Fibroblast of skin of back (primary cell): ENCODE measurements at places on chromosomes 2 and 18.

DNA sequence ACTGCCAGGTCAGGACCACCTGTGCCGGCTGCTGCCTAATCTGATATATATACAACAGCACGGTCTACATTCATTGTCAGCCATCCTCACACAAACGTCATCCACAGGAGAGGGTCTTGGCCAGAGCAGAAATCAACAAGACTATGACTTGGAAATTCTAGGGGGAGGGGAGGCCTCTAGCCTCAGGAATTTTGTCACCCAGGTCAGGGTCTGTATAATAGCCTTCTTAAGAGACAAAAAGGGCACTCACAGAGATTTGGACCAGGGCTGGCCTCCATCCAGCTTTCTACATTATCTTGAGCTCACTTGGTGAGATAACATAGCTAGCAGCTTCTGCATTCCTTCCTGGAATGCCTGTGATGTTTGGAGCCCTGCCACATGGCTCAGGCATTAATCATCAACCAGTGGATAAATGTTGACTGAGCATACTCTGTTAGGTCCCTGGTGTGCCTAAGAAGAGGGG is 50.4 kb upstream of the CTIF start:
- DNase-seq = peak; percentile 98

DNA sequence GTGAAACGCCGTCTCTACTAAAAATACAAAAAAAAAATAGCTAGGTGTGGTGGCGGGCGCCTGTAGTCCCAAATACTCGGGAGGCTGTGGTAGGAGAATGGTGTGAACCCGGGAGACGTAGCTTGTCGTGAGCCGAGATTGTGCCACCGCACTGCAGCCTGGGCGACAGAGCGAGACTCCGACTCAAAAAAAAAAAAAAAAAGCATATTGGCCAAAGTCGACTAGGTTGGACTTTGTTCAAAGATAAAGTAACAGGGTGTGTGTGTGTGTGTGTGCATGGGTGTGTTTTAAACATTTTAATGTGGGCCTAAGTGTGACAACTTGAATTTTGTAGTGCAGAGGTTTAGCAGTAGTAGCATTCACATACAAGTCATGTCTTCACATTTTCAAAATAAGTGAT is 11.7 kb downstream of the GEMIN6 start:
- DNase-seq = no peak

DNA sequence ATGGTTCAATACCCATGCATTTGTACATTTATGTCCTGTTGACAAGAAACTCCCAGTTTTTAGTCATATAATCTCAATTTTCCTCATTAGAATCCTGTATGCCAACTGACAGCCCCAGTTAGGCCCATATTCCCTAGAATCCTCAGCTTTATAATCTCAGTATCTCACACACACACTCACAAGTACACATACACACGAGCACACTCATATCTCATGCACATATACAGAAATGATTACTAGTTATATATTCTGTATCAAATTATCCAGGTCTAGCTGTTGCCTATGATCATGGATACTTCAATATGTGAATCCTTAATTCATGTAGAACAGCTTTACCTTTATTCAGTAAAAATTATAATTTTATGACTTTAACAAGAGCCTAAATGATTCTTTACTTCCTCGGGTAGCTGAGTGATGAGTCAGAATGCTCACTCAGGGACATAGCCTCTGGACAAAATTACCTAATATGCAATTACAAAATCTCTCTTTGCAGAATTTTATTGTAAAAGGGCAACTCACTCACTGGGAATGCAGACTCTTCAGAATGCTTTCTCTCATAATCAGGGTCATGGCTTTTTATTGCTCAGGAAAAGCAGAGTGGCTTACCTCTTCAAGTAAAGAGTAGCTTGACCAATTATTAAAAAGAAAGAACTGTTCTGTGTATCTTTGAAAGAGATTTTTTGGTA is 193.6 kb upstream of the PIK3C3 start:
- peak; percentile 83 for DNase-seq

DNA sequence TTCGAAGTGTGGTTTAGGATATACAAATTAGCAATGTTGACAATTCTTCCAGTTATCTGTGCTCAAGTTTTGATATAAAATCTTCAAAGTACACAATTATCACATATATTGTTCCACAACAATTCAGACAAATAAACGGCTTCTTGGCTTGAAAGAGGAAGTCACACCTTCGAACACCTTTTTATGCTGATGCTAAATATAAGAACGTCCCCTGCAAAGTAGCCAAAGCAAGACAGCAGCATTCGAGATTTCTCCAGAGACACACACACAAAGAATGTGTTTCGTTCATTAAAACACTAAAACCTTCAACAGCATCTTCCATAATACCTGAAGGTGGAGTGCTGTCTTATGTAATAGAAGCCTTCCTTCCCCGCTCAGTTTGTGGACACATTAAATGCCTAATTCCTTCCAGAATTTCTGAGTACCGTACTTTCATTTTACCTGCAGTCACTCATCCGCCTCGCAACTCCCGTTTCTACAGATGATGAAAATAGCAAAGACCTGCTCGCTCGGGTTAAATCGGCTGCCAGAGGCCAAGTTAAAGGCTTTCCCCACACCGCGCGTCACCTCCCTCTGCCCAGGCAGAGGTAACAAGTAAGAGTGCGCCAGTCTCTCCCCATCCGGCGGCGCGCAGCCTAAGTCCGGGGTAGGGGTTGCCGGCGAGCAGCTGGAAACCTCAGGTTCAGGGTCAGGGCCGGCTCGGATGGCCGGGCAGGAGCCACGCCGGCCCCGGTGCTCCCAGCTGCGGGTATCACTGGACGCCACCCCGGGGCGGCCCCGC is 847 bp downstream of the SERPINE2 start:
- peak; percentile 44 for DNase-seq

DNA sequence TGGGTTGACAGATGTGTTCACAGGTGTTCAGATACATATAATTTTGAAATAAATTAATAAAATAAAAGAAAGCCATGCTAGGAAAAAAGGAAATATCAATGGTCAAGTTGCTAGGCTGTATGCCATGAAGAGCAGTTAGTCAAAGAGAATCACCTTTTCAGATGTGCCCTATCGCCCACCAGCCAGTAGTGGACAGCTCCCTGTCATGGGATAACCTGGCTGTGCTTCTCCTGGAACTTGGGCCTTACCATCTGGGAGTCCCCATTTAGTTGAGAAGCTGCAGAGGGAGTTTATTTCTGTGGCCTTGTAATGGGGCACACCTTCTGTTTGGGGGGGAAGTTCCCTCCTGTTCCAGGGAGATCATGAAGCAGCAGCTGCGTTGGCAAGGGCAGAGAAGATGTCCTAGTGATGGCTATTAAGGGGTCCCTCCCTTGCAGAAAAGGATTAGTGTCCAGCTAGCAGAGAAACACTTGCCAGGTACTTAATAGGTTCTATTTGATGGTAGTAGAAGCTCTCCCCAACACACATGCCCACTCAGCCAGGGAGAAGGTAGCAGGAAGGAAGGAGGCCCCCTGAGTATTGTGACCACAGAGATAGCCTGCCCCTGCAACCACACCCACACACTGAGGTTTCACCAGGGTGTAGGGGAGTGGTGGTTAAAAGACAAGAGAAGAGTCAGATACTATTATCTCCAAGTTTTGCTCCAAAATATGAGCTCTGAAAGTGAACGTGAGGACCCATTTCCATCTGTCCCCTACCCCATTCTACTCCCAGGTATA is 117.7 kb downstream of the B3GNT2 start:
- DNase-seq = no peak

DNA sequence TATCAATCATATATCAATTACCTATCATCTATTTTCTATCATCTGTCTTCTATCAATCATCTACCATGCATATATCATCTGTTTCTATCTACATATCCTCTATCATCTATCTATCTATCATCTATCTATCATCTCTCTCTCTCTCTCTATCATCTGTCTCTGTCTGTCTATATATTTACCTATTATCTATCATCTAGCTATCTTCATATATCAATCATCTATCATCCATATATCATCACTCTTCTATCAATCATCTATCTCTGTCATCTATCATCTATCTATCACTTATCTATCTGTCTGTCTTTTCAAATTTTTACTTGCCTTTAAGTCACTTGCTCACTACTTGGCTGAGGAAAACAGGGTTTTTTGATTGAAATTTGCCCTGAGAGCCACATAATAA is 592.3 kb downstream of the DCDC2C start:
- DNase-seq = no peak

GRCh38 chr18:35024965-35025364 is 16.2 kb upstream of the MAPRE2 start:
- peak; percentile 63 for DNase-seq

DNA sequence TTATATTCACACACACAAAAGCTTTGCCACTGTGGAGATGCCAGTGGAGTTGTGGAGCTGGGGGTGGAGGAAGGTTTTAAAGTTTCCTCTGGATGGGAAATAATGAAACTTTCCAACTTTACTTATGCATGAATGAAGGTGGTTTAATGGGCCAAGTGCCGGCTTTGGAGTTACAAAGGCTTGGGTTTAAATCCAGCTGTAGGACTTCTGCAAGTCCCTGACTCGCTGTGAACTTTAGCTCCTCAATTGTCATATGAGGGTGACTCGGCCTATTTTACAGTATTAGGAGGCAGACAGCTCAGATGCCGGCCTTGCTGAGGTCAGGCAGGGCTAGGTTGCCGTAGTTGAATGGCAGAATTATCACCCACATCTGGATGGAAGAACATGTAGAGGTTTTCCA is 415.8 kb upstream of the TRIB2 start:
- no peak for DNase-seq

DNA sequence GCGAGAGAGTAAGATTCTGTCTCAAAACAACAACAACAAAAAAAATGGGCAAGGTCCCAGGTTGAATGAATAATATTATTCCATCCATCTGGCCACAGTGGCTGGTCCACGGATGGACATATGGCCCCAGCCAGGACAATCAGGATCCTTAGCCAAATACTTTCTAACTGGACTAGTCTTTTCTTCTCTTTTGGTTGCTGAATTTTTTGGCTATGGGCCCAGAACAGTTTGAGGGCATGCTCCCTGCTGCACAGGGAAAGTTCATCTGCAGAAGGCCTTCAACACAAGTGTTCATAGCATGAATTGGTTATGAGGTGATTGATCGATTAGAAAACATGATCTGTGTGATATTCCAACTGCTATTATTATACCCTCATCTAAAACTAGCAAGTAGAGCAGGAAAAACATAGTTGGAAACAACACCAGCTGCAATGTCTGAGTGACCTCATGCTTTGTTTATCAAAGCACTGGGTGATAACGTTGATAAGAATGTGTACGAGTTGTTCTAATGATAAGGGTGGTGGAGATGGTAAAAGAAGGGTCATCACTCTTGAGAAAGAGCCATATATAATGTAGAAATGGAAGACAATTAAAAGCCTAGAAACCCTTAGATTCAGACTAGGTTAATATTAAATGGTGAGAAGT is 47.8 kb upstream of the RNF103 start:
- peak; percentile 2 for DNase-seq

GRCh38 chr18:62206593-62206992 is 19.5 kb downstream of the RELCH start:
- no peak for DNase-seq

DNA sequence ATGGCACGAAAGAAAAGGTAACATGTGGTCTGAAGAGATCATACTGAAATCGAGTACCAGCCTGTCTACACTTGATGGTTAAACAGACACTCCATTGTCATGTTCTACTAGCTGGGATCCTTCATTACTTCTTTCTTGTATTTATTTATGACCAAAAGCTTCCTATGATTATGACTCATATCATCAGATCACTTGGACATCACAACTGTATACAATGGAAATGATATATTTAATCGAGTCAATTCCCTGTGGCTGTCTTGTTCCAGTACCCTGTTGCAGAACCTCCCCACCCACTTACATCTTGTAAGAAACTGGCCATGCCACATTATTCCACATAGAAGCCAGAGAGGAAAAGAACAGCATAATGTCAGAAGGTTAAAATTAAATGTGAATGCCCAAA is 358.9 kb downstream of the ZEB2 start:
- no peak for DNase-seq

DNA sequence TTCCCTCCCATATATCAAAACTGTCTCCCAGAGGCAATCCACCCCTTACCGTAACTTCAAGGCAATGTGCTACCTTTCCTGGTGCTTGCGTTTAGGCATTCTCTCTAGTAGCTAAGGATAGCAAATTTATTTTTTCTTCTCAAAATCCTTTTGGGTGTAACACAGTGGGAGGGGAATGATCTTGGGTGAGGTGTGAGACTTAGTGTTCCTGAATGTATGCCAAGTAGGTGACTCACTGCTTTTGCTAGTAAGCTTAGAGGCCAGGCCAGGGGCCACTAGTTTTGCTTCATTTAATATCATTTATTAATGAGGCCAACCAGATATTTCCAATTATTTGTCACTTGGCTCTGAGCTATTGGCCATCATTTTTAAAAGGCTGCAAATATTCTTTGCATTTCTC is 135.5 kb downstream of the NAPG start:
- peak; percentile 49 for DNase-seq

GRCh38 chr2:112959109-112959812 is 18.5 kb upstream of the IL36G start:
- DNase-seq = no peak

- no peak for DNase-seq
Measured at GRCh38 chr18:56861244-56861643, 210.1 kb downstream of the WDR7 start.

DNA sequence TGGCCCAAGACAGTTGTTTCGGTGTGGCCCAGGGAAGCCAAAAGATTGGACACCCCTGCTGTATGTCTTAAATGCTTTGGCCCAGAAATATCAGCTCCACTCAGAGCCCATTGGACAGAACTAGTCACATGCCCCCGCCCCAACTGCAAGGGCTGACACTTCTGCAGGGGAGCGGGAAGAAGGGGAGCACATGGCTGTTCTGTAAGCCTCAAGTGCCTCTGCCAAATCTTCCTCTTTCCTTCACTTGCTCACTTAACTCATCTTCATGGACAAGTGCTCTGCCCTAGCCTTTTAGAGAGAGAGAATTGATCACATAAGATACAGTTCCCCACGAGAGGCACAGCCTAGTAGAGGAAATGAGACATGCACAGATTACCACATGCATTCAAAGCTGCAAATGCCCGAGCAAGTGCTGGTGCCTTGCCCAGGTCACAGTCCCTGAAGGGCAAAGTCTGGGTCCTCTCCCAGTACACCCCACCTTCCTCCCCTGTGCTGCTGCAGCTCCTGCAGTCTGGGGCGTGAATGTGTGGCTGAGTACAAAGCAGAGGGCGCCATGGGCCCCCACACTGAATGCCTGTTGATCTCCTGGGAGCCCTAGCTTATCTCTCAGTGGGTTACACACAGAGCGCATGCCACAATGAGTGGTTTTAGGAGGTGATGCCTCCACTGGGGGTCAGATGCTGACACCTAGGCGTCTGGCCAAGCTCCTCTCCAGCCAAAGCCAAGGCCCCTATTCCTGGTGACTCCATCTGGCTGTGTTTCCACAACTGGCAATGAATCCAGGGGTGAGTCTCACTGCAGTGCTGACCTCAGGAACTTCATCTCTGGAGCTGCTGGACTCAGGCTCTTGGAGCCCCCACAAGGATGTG is 135.3 kb downstream of the CTIF start:
- DNase-seq = peak; percentile 26

GRCh38 chr2:127591221-127591923 is 54.6 kb upstream of the GPR17 start:
- DNase-seq = peak; percentile 63

DNA sequence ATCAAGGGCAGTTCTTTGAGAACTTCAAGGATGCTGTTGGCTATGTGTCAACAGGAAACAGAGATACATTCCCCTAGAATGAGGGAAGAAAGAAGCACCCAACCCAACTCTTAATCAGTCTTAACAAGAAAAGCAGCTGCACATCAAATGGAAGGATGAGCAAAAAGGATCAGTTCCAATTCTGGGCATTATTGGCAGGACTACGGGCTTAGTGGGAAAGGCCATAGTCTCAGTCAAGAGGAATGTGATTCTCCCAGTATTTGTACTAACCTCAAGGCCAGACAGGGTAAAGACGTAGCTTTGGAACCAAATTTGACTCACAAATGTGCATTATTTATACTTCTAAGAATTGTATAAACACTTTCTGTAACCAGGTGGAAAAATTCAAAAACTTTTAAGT is 18.2 kb downstream of the BMP10 start:
- no peak for DNase-seq
